ENCODE measurements at places on chromosomes 7 and 10.
A peak's percentile ranks its signal among the peaks of the same experiment; 100 is the strongest.

GRCh38 chr7:68697796-68698280, 900.4 kb upstream of the AUTS2 start:
- no peak for DNase-seq

GRCh38 chr10:85645053-85645452, 721.5 kb downstream of the GRID1 start:
- DNase-seq = no peak

DNA sequence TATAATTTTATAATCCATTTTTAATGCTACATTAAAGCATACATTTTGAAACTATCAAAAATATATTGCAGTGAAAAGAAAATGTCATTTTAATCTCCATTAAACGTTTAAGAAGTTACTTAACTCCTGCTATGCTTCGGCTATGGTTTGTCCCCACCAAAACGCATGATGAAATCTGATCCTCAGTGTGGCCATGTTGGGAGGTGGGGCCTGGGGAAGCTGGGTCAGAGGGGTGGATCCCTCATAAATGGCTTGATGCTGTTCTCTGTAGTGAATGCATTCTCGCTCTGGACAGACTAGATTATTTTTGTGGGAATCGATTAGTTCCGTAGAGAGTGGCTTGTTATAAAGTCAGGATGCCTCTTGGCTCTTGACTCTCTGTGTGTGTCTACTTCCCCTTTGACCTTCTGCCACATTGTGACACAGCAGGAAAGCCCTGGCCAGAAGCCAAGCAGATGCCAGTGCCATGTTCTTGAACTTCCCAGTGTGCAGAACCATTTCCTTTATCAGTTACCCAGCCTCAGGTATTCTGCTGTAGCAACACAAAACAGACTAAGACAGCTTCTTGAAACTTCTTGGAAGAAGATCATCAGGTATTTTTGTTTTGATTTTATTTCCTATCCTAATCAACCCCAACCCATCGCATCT, 77.8 kb downstream of the TCERG1L start:
- DNase-seq = no peak

DNA sequence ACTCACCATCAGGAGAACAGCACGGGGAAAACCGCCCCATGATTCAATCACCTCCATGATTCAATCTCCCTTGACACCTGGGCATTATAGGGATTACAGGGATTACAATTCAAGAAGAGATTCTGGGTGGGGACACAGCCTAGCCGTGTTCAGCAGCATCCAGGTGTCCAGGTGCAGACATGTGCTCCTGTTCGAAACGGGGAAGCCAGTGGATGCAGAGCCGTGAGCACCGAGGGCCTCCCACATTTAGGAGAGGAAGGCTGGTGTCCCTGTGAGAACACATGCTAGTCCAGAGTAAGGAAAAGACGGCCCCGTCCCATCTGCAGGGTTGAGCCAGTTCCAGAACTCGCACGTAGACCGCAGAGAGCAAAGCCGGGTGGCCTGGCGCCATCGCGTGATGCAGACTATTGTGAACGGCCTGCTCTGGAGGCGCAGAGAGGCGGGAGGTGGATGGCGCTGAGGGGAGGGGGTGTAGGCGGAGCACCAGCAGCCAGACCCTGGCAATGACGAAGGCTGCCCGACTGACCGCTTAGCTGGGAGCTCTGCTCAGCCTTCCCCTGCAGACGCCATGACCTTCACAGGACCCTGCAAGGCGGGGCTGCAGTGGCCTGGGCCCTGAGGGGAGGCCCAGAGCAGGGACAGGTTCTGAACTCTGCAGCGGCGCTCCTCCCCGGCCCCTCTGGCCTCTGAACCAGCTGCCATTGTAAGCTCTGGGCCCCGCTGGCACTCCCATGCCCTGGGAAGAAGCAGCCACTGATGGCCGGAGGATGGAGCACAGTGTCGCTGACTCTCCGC, 141.6 kb upstream of the TCERG1L start:
- no peak for DNase-seq

DNA sequence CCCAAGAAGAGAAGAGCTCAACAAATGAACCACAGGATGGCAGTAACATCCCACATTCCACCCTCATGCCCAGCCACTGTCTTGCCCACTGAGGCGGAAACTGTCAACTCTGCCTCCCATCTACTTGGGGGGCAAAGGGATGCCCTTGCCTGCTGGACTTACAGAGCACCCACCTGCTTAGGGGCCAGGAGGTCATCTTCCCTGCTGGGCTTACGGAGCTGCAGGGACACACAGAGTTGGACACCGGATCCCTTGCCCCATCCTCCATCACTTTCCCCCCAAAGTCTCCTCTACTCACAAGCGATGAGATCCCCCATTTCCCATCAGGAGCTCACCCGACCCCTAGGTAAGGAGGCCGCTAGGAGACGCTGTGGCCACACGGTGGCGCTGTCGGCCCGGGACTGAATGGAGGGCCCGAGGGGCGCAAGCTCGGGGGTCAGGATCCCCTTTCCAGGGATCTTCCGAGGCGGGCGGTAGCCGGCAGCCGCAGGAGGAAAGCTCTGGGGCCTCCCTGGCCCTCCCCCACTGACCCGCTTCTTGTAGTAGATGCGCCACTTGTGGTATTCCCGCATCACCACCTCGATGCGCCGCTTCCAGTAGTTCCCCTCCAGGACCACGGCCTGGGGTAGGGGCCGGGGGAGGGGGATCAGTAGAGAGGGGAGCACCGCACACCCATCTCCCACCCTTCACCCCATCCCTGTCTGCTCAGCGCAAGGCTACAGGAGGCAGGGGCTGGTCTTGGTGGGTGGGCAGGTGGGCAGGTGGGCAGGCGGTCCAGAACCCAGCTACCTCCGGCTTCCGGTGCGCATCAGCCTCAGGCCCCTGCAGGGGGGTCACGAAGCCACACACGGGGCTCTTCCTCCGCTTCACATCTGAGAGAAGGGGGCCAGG, 17.3 kb downstream of the MLXIPL start:
- DNase-seq = peak; percentile 74

GRCh38 chr10:36634916-36635315, 490.5 kb upstream of the ANKRD30A start:
- DNase-seq = no peak

DNA sequence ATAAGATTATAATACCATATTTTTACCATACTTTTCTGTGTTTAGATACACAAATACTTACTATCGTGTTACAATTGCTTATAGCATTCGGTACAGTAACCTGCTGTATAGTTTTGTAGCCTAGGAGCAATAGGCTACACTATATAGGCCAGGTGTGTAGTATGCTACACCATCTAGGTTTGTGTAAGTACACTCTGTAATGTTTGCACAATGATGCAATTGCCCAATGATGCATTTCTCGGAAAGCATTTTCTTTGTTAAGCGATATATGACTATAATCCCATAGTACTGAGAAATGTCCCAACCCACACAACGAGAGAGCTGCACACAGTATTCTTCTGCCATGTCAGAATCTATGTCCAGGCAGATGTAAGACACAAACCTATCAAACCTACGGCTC, 160.0 kb downstream of the NEBL start:
- DNase-seq = no peak

DNA sequence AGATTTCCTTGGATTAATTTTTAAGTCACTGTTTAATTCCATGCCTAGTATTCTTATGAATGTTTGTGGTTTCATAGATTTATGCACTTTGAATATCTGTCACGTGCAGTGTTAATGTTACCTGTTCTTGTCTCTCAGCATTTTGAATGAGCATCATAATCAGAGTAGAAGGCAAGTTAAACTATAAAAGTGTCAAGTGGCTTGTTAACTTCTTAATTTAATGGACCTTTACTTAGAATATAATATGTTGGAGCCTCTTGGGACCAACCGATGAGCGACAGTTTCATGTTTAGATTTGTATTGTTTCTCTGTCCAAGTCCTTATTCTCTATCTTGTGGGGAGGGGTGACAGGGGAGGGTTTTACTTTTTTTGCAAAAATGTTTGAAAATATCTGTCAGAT, 50.6 kb upstream of the MTURN start:
- no peak for DNase-seq

- DNase-seq = no peak
Measured at GRCh38 chr7:146728611-146729010, 612.0 kb downstream of the CNTNAP2 start.

GRCh38 chr10:5547681-5547930, 22.8 kb downstream of the CALML3 start:
- no peak for DNase-seq

DNA sequence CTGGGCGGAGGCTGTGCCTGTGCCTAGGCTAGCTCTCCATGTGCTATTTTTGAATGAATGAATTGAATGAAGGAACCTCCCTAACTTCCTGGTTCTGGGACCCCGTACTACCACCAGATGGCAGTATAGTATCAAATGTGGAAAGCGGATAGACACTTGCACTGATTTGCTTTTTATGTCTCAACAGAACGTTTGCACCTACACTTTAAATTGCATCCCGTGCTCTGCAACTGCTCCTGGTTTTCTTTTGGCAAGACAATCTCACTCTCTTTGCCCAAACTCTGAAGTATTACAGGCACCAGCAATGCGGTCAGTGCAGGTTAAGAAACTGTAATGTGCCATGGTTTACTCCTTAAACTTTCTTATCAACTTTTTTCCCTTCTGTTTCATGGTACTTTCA, 6.5 kb downstream of the FZD8 start:
- peak; percentile 81 for DNase-seq

DNA sequence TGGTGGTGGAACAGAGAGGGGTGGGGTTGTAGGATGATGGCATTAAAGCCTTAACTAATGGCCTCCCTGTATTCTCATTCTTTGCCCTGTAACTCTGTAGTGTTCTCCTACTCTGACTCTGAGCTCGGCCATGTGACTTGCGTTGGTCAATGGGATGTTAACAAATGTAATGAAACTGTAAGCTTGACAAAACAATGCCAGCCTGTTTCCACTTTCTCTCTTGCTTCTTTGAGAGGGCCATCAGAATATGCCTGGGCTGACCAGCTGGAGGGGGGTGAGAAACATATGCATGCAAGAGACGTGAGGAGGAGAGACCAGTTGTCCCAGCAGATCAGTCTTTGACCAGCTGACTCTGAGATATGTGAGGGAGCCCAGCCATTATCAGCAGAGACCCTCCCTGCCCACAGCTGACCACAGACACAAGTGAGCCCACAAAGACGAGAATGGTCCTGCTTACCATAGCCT, 100.6 kb downstream of the ICA1 start:
- no peak for DNase-seq

- DNase-seq = no peak
Measured at GRCh38 chr10:69241575-69241974, 21.4 kb downstream of the HKDC1 start.

DNA sequence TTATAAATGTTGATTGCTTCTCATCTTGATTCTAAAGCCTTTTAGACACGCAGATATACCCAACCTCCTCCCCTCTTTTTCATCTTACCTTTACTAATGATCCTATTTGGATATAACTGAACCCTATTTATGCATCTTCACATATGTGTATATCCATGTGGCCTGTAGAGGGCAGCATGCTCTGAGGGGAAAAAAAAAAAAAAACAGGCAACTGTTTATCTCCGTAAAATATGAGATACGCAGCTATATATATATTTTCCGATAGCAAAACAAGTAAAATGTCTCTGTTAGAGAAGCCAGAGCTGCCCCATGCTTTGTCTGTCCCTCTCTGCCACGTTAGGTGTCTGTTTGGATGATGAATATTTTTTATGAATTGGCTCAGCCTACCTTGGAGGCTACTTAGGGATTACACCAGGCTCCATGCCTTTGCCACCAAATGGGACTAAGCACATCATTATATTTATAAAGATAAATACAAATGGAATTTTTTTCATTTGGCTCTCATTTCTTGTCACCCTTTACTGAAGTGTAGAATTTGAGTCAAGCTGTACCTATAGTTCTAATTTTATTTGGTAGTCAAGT, 174.8 kb upstream of the FZD1 start:
- DNase-seq = peak; percentile 45

GRCh38 chr7:150982351-150982750, 4.2 kb upstream of the KCNH2 start:
- no peak for DNase-seq

- DNase-seq = no peak
Measured at GRCh38 chr7:33870120-33870519, 35.2 kb upstream of the BMPER start.

GRCh38 chr10:129833994-129834739, 129.9 kb downstream of the EBF3 start:
- no peak for DNase-seq

DNA sequence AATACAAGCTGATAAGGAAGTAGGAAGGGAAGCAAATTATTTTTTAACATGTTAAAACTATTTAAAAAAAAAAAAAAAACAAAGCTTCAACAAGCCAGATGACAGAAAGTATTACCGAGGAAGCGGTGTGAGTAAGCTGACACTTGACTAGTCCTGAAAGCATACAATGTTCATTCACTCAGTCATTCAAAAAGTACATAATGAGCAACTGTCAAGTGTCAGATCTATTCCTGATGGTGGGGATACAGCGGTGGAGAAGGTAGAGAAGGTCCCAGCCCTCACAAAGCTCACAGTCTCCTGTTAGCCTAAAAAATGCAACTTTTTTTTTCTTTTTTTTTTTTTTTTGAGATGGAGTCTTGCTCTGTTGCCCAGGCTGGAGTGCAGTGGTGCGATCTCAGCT, 40.0 kb downstream of the RAPGEF5 start:
- DNase-seq = no peak

DNA sequence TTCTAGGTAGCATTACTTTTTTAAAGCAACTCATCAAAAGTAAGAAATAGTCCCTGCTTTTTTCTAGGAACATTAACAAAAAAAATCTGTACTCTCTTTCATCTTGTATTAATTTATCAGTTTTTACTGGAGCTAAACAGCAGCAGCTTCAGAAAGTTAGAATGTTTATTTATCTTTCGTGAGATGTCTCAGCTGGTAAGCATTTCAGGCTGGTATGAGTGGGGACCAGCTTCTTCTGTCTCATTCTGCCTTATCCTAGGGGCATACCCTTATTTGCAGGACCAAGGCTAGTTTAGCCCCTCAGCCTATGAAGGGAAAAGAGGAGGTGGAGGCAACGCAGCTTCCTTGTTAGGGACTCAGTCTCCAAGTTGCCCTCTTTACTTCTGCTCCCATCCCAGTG, 35.1 kb downstream of the LANCL2 start:
- no peak for DNase-seq

DNA sequence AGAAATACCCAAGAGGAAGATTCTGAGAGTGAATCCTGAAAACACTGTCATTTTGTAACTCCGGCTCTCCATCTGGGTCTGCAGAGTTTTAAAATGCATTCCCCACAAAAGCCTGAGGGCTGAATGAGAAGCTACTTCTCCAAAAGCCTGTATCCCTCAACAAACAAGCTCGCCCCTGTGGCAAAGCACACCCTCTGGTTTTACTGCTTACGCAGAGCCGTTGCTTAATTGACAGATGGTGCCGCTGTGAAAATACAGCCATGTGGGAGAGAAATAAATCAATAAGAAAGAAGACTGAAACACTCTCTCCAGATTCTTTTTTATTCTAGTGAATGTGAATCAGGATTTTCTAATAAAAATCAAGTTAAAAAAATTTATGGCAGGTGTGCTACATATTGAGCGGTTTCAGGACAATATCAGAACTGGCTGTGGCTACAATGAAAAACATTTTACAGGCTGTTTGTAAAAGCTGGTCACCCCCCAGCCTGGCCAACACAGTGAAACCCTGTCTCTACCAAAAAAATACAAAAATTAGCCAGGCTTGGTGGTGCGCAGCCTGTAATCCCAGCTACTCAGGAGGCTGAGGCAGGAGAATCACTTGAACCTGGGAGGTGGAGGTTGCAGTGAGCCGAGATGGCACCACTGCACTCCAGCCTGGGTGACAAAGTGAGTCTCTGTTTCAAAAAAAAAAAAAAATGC, 32.5 kb downstream of the C7orf33 start:
- no peak for DNase-seq

- DNase-seq = no peak
Measured at GRCh38 chr10:98106531-98106930, 27.9 kb upstream of the R3HCC1L start.
